ENCODE measurements at places on chromosomes 12 and 14.

DNA sequence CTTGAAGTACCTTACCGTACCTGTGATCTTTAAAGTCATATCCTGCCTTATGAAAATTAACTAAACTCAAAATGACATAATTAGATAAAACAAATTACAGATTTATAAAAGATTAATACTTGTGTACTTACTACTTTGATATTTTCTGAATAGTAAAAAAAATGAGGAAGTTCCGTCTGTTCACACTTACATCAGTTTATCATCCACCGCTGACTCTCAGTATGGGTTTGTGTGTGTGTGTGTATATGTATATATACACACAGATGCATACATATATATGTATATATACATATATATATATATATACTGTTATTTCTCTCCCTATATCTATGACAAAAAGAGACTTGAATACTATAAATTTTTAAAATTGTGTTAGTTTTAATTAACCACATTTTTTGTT, 65.0 kb upstream of the MON2 start:
- DNase-seq, result no peak

DNA sequence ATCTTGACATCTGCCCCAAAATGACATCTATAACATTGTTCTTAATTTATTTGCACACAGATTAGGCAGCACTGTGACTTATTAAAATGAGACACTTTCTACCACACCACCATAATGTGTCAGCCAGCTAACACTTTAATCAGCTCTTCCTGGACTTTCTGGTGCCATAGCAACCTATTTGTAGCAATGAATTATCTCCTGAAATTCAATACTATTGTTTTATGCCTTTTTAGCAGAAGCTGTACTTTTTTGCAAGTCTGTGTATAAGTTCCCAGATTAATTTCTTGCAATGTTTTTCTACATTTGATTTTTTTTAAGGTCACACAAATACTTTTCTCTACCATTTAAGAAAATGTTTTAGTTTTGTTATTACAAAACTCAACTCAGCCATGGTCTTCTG, 72.8 kb upstream of the SAV1 start:
- no peak for DNase-seq

DNA sequence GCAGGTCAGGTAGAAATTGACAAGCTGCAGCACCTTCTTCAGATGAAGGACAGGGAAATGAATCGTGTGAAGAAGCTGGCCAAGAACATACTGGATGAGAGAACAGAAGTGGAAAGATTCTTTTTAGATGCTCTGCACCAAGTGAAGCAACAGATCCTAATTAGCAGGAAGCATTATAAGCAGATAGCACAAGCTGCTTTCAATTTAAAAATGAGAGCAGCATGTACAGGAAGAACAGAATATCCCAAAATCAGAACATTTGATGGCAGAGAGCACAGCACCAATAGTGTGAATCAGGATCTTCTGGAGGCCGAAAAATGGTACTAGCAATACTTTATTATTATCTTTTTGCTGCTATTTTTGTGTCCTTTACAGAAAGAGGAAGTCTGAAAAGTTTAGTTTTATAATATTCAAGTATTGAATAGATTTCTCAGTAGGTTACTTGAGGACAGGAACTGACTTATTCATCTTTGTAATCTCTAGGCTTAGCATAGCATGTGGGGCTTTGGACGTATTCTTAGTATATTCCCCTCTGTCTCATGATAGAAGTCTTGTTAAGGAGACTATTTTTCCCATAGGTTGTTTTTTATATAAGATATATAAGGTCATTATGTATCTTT, 30.8 kb downstream of the BBOF1 start:
- no peak for DNase-seq

DNA sequence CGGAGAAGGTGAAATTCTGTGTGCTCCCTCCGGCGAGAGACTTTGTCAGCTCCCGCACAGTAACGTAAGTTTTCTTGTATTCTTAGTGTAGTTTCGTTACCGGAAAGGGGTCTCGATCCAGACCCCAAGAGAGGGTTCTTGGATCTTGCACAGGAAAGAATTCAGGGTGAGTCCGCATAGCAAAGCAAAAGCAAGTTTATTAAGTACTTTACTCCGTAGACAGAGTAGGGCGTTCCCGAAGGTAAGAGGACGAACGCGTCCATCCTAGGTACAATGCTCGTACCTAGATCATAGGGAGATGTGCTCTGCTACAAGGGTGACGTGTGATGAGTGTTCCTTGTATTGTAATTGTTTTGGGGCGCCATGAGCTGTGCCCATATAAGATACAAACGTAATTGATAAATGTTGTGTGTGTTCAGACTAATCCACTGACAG, 293 bp downstream of the IFI27L1 start:
- DNase-seq, result no peak

GRCh38 chr14:106511006-106511799, 984.8 kb downstream of the TMEM121 start:
- no peak for DNase-seq

DNA sequence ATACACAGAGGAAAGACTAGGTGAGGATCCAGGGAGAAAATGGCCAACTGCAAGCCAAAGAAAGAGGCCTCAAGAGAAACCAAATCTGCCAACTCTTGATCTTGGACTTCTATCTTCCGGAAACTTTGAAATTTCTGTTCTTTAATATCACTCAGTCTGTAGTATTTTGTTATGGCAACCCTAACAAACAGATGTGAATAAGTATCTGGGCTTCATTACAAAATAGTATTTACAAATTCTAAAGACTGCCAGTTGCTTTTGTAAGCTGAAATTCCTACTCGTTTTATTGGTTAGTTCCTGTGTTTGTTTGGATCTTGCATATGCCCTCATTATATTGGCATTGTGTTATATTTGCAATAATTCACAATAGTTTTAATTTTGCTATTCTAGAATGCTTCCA, 143.2 kb upstream of the USP15 start:
- no peak for DNase-seq

GRCh38 chr12:4323396-4323795, 2.4 kb downstream of the TIGAR start:
- no peak for DNase-seq

DNA sequence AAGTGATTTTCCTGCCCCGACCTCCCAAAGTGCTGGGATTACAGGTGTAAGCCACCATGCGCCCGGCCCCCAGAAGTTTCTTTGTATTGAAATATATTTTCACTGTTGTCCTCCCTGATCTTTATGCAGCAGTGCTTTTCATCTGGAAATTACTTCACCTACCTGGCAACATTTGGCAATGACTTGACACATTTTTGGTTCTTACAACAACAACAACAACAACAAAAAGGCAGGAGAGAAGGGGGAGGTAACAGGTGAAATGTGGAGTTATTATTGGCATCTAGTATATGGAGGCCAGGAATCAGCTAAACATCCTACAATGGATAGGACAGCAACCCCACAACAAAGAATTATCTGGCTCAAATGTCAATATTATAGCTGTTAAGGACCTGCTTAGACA, 13.9 kb downstream of the FANCM start:
- no peak for DNase-seq

DNA sequence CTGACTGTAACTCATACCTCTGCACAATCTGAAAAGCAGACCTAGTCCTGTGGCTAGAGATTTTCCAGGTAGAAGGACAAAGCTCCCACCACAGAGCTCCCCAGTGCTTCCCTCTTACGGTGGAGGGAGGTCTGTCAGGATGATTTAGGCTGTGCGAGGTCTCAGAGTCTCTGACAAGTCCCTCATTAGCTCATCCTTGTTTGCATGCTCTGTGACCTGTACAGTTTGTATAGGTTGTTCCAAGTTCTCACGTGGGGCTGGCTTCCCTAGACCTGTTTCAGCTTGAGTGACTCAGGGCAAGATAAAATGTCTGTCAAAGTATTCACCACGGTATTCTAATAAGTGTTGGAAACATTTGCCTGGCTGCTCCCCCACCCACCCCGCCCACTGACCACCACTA, 34.8 kb downstream of the ASCL1 start:
- DNase-seq, result no peak

GRCh38 chr14:91061056-91061887, 831 bp upstream of the RPS6KA5 start:
- DNase-seq, result no peak

DNA sequence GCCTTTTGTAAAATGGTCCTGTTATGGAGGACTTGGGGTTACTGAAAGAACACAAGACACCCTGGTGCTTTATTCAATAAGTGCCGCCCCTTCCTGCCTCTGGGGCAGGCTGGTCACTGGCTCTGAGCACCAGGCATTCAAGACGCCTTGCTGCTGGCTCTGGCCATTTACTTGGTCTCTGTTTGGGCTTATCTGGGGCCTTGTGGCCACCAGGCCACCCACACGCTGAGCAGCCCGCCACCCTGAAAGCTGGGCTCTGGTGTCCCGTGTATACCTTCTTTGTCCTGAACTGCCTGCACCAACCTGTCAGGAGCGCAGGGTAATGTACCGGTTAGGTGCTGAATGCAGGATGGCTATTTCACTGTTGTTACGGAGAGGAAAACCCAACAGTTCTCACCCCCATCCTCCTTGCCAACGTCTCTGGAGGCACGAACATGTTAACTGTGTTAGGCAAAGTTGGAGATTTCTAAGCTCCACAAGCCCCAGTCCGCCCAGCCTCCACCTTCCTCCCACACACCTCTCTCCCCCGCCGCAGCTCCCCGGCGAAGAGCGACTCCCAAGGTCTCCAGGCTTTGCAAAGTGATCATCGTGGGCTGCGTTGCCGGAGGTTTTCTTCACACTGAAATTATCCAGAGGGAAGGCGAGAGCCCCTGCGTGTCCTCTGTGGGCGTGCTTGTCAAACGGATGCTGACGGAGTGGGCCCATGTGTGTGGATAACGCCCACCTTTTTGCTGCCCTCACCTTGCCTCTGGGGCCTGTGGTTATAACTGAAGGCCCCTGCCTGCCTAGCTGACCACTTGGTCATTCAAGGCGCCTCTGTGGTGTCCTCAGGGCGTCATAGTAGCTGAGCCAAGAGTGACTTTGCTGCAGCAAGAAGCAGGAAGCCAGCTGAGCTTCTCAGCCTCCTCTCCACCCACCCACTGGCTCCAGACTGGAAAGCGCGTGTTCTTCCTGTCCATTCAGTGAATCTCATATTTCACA, 18.8 kb upstream of the BEGAIN start:
- no peak for DNase-seq

DNA sequence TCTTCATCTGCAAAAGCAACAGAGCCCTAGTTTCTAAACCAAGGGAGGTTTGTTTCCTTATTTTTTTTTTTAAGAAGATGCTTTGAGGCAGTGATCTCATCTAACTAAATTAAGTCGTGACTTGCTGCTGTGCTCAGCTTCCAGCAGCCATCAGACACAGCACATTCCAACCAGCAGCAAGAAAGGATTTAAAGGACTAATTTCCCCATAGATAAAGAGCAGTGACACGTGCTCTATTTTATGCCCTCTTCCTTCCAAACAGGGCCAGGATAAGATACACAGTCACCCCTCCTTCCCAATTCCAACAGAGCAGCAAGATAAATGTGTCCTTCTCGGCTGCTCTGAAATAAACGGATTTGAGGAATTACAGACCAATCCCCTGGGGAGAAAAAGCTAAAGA, 81.7 kb downstream of the PRKAB1 start:
- no peak for DNase-seq

- no peak for DNase-seq
Observed at GRCh38 chr14:75427126-75427481, 718 bp upstream of the JDP2 start.

- DNase-seq, result no peak
Observed at GRCh38 chr12:119461636-119462214, 127.2 kb downstream of the CCDC60 start.

GRCh38 chr14:89648924-89649323, 231.9 kb upstream of the FOXN3 start:
- no peak for DNase-seq

GRCh38 chr12:66152732-66153131, 17.1 kb downstream of the TMBIM4 start:
- DNase-seq, result no peak

DNA sequence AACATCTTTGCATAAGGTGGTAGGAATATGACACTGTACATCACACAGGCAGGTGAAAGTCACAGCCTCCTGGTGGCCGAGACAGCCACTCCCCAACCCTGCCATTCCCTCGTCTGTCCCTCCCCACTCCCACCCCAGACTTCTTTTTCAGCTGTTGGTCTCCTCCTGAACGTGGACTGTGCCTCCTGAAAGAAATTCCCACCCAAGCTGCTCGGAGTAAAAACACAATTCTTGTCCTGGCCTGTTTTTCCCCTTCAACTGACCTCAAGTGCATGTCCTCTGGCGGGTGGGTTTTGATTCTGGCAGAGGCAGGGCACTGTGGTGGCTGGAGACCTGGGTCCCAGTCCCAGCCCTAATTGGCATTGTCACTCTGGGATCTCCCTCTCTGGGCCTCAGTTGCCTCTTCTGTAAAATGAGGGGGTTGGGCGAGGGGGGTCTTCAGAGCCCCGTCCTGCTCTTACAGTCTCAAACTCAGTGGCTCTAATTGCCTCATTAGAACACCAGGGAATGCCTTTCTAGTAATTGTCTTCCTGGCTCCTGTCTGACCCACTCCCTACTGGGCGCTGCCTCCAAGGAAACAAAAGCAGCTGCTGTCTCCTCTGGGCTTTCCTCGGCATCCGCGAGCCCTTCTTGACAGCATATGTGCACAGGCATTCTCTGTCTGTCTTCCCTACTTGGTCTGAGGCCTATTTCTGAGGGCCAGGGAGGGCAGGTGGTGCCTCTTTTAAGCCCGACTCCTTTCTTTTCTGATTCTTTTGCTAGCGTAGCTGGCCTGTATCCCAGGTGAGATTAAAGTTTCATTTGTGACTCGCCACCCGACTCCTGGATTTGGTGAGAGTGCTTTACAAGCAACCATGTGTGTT, 186.6 kb upstream of the RMST start:
- no peak for DNase-seq

GRCh38 chr12:120534203-120534702, at the start of gene RNF10:
TSS of gene RNF10 (plus strand) at chr12:120534356. CDS start at chr12:120534812, 456 bp downstream.
- DNase-seq, result peak; percentile 89

DNA sequence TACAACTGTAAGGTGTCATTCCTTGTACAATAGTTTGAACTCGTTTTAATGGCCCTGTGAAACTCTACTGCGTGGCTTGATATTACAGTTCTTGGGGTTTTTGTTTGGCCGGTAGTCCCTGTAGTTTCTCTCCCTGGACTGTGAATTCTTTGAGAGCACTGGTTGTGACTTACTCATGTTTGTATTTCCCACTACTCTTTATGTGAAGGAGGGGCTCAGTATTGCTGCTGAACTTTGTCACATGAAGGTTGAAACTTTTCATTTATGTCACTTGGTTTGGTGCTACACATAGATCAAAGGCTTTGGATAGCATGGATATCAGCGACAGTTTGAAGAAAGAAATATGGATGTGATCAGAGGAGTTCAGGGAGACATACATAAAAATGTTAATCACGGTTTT, 1.5 kb upstream of the POU6F1 start:
- DNase-seq, result no peak

Measured in NCI-H460 (cell line).